ENCODE measurements at places on chromosomes 1 and 21.

DNA sequence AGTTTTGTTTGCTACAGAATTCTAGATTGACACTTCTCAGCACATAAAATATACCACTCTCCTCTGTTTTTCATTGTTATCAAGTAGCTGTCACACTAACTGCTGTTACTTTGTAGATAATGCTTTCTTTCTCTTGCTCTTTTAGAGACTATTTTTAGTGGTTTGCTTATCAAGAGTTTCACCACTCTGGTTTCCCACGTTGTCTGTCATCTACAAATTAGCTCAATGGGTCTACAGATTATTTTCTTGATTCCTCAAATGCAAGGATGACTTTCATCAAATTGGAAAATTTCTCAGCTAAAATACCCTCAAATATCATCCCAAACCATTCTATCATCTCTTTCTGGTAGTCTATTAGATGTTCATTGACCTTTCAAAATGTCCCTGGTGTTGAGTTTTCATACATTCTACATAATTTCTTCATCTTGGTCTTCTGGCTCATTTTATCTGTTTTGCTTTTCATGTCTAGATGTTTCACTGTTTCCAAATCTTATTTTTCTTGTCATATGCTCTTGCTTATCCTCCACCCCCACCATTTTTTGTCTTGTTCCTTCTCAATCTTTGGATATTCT is 122.5 kb downstream of the TRIM33 start:
- no peak for DNase-seq

DNA sequence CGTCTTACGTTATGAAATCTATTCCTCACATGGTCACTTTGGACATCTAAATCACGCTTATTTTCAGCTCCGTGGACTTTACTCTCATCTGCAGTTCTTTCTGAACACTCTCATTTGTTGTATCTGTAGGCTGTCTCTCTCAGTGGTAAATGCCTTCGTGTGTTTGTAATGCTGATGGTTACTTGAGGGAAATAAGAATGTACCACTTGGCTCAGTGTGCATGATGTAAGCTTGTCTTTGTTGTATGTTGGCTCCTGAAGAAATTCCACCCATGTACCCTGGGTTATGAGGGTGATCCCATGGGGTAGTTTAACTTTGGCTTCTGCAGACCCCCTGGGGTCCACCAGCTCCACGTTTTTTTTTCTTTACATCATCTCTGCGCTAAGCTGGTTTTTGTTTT is 378.4 kb downstream of the SETD4 start:
- no peak for DNase-seq

DNA sequence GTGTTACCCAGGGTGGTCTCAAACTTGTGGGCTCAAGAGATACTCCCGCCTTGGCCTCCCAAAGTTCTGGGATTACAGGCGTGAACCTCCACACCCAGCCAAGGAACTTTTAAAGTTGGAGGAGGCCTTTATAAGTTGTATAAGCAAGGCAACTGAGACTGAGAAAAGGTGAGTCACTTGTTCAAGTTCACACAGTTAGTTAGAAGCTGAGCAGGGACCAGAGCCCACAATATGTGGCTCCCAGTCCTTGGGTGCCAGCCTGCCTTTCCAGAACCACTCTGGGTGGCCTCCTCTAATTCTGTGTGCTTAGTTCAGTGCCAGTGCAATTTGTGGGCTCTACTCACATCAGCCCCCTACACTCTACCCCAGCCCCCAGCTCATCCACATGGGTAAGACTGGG is 3.7 kb downstream of the RAB25 start:
- DNase-seq = no peak

DNA sequence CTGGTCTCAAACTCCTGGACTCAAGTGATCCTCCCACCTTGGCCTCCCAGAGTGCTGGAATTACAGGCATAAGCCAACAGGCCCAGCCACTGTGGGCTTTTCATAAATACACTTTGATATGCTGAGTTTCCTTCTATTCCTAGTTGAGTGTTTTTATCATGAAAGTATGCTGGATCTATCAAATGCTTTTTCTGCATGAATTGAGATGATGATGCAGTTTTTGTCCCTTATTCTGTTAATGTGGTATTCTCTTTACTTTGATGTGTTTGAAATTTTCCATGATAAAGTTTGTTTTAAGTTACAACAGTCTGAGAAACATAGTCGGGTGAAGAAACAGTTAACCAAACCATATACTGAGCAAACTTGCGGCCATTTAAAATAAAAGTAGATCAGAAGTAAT is 24.1 kb downstream of the RNF115 start:
- no peak for DNase-seq

GRCh38 chr1:231603598-231604275 is 22.9 kb upstream of the DISC1 start:
- peak; percentile 35 for DNase-seq
